ENCODE measurements at places on chromosomes 3 and 15.

DNA sequence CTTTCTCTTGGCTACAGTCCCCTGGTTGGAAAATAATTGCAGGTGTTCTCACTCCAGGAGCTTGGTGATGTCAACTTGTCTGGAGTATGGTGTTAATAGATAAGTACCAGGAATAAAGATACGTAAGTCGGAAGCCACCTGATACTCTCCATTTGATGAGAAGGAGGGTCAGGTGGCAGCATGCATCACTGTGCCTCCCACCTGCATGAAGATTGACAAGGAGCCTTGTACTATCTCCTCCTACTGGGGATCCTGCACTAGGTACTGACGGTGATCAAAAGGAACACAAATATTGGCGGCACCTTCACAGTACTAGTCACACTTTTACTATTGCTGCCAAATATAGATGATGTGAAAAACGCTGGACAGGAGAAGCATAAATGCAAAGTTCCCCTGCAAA lies 32.6 kb upstream of the GABRB3 start:
- DNase-seq = no peak

DNA sequence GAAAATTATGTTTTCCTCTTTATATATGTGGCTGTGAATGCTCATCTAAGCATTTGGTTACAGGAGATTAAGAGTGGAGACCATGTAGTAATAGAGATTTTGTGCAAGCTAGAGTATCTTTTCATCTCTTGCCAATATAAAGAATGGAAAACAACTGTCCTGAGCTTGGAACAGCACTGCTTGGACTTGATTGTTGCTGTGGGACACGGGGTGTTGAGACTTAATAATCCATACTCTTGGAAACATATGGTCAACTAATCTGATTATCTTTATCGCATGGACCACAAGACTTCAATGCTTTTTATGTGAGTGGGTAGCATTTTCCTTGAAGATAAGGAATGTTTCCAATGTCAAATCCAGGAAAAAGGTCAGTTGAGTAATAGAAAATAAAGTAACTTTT lies 806.3 kb downstream of the DIPK2A start:
- no peak for DNase-seq

DNA sequence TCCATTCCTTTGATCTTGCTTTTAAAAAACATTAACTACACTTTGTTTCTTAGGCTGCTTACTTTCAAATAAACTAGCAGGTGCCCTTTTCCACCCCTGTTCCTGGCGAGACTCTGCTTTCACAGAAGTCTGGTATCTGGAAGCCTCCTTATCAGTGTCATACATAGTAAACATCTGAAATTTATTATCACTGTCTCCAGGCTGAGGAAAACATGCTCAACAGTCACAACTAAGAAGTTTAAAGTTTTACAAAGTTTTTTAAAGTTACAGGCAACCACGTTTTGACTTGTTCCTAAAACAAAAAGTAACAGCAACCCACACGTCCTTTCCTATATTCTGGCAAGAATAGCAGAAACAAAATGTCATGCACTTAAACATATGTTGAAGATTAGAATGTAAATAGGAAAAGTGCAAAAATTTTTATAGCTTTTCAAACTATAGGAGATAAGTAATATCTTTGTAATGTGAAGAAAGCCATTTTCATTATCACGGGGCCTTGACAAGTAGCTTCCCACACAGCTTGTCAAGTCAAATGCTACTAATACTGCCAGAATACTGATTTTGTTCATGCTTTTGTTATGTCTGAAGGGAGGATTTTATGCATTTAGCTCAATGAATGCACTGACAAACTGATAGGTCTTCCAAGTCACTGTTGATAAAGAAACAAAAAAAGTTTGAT lies 275.2 kb upstream of the KCNMB2 start:
- no peak for DNase-seq

DNA sequence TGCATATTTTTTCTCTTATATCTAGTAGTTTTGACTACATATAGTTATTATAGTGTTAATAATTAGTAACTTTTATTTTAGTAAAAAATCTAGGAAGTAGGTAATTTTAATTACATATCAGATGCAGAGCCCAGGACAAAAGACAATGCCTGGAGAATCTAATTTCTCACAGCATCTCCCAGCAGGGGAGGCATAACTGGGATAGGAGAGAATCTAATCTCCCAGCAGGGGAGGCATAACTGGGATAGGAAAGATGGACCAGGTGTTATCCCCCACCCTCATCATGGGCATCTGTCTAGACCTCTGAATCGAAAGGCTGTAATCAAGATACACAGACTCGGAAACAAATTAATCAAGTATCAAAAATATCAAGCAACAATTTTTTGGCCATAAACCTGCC lies 58.2 kb downstream of the OSTN start:
- DNase-seq = no peak

DNA sequence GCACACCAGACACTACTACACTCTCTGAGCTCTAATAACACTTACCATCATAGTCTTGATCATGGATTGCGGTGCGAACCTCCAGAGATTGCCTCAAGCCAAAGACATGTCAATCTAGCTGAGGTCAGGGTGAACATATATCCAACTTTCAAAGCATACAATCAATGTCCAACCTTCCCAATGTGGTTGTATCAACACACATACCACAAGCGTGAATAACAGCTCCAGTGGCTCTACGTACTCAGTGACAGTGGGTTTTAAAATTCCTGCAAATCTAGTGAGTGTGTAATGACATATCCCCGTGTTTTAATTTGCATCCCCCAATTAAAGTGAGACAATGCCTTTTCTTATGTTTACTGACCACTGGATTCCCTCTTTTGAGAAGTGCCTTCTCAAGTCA lies 29.6 kb downstream of the SFMBT1 start:
- no peak for DNase-seq

DNA sequence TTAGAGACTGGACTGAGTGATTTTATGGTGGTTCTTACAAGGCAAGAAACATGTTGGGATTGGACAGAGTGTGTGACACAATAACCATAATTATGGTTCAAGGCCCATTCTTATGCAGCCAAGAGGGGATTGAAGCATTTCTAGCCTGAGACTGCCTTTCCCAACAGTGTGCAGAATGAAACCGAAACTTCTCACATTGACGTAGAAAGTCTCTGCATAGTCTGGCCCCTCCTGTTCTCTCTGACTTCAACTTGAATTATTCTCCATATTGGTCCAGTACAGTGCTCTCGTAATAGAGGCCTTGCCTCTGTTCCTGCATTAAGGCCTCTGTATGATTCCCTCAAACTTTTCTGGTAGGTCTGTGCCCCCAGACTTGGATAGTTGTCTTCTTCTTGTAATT lies 138.3 kb downstream of the DIPK2A start:
- no peak for DNase-seq

GRCh38 chr3:9205345-9206143 lies 43.9 kb downstream of the SRGAP3 start:
- no peak for DNase-seq

DNA sequence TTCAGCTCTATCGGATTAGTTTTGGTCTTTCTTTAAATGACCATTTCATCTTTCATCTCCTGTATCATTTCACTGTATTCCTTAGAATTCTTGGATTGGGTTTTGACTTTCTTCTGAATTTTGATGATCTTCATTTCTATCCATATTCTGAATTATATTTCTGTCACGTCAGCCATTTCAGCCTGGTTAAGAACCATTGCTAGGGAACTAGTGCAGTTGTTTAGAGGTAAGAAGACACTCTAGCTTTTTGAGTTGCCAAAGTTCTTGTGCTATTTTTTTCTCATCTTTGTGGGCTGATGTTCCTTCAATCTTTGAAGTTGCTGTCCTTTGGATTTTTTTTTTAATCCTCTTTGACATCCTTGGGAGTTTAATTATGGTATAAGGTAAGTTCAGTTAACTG lies 54.6 kb downstream of the STRIT1 start:
- no peak for DNase-seq

GRCh38 chr15:68704496-68705021 lies 116.1 kb downstream of the ANP32A start:
- DNase-seq = no peak

DNA sequence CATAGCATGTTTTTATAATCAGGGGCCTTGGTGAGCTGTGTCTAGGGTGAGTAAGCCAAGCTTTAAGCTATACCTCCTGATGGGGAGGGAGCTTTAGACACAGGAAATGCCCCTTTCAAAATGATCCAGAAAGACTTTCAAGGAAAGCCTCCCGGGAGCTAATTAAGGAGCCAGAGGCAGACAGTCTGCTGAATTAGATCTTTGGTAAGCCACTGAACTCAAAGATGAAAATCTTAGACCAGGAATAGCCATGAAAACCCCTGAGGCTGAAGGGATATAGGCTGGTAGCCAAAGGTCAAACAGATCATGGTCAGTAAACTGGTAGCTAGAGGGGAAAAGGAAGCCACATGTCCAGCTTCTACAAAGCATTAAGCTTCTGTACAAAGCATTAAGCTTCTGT lies 42.7 kb upstream of the GAP43 start:
- DNase-seq = no peak

DNA sequence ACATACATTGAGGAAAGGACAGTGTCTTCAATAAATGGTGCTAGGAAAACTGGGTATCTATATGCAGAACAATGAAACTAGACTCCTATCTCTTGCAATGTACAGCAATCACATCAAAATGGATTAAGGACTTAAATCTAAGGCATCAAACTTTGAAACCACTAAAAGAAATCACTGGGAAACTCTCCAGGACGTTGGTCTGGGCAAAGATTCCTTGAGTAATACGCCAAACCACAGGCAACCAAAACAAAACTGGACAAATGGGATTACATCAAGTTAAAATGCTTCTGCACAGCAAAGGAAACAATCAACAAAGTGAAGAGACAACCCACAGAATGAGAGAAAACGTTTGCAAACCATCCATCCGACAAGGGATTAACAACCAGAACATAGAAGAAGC lies 14.5 kb downstream of the LAMP3 start:
- DNase-seq = no peak

GRCh38 chr3:100761951-100762350 lies 52.7 kb downstream of the TFG start:
- DNase-seq = no peak

GRCh38 chr3:44612678-44613077 lies 12.2 kb upstream of the ZNF197 start:
- DNase-seq = no peak

DNA sequence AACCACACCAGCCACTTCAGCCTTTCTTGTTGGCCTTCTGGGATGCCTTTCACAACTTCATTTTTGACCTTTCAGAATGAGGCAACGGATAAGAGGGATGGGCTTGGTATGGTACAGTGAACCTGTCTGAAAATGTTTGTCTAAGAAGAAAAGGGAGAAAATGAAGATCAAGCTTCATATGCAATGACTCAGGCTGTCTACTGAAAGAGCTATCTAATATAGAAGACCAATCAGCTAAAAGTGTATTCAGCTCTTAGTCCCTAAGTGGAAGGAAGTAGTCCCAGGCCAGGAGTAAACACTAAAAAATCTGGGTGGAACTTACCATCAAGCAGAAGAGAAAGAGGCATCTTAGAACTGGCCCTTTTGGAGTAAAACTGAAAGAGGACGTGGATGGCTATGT lies 12.2 kb upstream of the UPK1B start:
- no peak for DNase-seq

GRCh38 chr3:85838921-85839320 lies 880.1 kb downstream of the CADM2 start:
- DNase-seq = no peak

- DNase-seq = no peak
Measured at GRCh38 chr3:46027021-46027705, at the start of gene XCR1. TSS of gene XCR1 (minus strand) at chr3:46027483. CDS start at chr3:46021947, 5,536 bp downstream.

GRCh38 chr3:10993729-10994065 lies 1.1 kb downstream of the SLC6A1 start:
- no peak for DNase-seq

- no peak for DNase-seq
Measured at GRCh38 chr3:112629425-112629824, 11.5 kb downstream of the CCDC80 start.

DNA sequence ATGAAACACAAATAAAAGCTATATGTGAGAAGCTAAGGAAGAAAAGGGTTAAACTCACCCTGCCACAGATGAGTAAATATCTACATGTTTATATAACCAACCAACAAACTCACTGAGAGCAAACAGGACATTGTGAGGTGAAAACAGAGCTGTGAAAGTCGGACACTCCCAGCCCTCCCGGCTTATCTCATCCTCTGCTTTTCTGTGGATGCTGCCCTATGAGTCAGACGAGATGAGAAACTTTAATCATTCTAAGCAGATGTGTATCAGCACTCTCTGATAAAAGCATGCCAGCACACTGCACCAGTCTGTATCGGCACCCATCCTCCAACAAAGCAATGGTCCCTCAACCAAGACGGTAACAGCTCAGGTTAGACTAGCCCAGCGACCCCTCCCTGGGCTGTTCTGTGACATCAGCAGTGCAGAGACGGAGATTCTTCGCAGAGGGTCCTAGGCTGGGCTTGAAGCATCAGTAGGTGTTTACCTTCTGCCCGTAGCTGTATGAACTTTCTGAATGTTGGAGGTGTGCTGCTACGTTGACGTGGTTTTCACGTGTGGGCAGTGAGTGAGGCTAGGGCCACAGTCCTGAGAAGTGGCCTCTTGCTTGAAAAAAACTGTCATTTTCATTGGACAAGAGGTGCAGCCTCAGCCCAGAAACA lies 119.8 kb upstream of the ALDH1A3 start:
- DNase-seq = no peak

- no peak for DNase-seq
Measured at GRCh38 chr3:29337565-29337964, 56.7 kb downstream of the RBMS3 start.

DNA sequence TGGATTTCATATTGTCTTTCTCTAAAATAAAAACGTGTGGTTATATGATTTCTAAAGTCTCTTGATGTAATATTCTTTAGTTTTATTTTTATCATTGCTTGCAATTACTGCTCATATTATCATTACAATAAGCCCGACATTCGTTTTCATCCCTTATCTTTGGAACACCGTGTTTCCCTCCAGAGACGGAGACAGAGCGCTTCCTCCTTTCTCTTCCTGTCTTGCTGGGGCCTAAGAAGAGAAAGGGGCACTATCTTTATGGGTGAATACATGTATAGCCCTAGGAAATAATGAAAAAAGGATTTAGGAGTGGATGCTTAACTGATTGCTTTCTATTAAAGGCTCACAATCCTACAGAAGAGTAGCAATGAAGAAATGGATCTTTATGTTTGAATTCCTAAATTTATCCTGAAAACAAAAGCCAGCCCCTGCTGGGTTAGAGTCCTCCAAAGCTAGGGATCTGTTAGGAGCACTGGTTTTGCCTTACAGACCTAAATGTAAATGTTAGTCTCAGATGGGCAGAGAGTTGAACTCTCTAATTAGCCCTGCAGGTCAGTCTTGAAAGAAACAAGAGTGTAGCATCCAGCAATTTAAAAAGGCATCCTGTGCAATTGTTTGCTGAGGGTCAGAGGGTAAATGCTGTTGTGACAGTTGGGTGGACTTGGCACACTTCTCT lies 145.1 kb downstream of the TP63 start:
- DNase-seq = no peak

GRCh38 chr3:23455775-23456174 lies 252.6 kb downstream of the UBE2E2 start:
- DNase-seq = no peak

- no peak for DNase-seq
Measured at GRCh38 chr3:30719536-30719935, 113.1 kb downstream of the TGFBR2 start.

DNA sequence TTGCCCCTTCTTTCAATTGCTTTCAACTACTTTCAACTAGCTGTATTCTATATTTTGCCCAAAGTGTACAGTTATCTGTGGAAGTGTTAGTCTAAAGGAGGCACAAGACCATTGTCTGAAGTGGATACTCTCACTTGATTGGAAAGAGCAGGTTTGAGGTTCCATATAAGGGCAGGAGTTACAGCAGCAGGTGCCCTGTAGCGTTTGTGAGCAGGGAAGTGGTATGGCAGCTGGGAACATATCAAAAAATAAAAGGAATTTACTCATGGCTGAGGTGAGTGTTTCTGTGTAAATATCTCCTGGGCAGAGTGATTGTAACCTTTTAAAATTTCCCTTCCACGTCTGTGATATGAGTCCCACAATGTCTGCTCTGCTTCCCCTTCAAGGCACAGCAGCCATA lies 38.5 kb upstream of the DNAJC13 start:
- DNase-seq = no peak

Data from stimulated activated CD4-positive, alpha-beta T cell treated with anti-CD3 and anti-CD28 coated beads, Interleukin-15, amount 100 ng/mL, for 1 hour (primary cell).